ENCODE measurements at places on chromosomes 1 and 21. TPM values are rescaled to one million over a fixed set of nuclear protein-coding genes. Genes with fewer than 3 reads are reported as not detected.
A peak's percentile ranks its signal among the peaks of the same experiment; 100 is the strongest.

GRCh38 chr1:223364685-223365382 is 858 bp upstream of the SUSD4 start:
- no peak for DNase-seq

Gene MEX3A
- polyA plus RNA-seq = not detected

DNA sequence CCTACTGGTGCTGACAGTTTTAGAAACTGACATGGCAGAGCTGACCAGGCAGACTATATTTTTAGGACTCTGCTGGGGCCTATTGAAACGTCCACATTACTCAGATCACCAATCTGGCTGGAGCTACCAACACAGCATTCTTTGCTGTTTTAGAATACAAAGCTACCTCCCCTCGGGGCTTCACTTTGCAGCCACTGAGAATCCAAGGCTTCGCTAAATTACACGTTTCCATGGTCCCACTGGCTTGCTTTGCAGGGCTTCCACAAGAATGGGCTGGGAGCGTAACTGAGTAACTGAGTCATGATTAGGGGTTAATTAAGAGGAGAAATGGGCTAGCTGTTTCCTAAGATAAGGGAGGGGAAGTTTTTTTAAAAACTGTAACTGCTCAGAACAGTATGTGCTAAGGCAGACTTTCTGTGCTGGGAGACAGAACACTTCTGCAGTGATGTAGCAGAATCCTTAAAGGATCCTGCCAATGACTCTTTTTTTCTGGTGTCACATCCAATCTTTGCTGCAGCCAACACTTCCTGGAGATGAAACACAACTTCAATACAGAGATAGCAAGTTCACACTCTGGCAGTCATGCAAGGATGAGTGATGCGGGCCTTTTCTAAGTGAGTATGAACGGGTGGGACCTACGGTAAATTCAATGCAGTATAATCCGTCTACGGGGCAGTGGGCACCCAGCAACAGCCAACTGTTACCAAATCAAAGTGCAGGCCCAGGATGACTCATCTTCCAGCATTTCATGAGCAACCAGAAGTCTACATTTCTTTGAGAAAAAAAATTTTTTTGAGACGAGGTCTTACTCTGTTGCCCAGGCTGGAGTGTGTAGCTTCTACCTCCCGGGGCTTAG is 21.5 kb downstream of the NDUFS5 start:
- DNase-seq = peak; percentile 51

Gene NT5C1A
- not detected for polyA plus RNA-seq
